ENCODE measurements at places on chromosomes 6 and 20.
A peak's percentile ranks its signal among the peaks of the same experiment; 100 is the strongest.

DNA sequence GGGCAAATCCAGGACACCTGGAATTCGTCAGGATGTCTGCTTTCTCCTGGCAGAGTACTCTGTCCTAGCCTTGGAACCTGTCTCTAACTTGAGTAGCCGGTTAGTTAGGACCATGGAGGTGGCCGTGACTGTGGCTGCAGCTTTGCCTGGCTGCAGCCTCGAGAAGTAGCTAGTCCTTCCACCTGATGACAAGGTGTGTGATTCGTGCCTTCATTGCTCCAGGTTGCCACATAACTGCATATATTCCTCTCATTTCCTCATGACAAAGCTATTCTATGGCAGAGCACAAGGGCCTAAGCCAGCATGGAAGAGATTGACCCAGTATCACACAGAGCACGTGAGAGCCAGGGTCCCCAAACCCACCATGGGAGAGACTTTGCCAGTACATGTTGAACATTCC, 39.8 kb upstream of the KIF25 start:
- no peak for DNase-seq

DNA sequence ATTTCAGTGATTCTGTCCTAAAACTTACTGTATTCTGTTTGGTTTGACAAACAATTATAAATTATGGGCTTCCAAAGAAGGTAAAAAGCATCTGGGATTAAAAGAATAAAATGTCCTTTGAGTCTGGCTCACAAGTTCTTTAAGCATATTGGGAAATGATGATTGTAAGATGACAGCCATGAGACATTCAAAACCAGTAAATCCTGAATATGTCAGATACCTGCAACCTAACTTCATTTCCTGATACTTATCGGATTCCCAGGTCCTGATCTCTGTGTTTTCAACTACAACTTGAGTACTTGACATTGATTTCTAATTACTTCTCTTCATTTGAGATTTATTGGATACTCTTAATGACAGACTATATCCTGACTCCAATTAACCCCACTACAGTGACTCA, 446.6 kb downstream of the GRIK2 start:
- no peak for DNase-seq

DNA sequence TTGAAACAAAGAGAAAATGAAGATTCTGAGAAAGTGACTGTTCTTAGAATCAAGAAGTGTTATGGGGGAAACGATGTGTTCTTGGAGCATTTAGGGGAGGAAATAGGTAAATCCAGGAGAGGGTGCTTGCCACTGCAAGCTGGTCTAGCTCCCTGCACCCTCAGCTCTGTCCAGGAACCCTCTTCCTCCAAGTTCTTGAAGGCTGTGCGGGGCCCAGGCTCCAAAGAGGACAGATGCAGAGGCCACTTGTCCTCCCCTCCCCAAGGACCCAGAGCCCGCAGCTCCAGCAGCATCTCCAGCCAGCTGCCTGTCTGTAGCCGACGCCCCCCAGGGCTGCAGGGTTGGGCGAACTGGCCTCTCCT, 87.9 kb downstream of the CDC5L start:
- DNase-seq, result no peak

DNA sequence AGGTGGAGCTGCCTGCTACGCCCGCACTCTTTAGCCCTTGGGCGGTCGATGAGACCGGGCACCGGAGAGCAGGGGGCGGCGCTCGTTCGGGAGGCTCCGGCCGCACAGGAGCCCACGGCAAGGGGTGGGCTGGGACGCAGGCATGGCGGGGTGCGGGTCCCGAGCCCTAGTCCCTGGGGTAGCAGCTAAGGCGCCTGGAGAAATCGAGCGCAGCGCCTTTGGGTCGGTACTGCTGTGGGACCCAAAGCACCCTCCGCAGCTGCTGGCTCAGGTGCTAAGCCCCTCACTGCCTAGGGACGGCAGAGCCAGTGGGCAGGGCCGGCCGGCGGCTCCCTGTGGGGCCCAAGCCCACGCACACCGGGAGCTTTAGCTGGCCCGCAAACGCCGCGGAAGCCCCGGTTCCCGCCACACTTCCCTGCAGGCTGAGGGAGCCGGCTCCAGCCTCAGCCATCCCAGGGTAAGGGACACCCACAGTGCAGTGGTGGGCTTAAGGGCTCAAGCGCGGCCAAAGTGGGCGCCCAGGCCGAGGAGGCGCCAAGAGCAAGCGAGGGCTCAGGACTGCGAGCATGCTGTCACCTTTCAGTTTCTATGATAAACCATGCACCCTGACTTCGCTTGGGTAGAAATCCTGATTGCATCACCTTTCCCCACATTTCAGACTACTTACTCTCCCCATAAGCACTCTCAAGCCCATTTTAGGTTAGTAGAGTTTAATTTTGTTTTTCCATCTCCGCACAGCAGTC, 52.0 kb downstream of the MYLIP start:
- DNase-seq, result no peak

- peak; percentile 14 for DNase-seq
Measured at GRCh38 chr6:114304304-114304887, 38.4 kb downstream of the HS3ST5 start.

DNA sequence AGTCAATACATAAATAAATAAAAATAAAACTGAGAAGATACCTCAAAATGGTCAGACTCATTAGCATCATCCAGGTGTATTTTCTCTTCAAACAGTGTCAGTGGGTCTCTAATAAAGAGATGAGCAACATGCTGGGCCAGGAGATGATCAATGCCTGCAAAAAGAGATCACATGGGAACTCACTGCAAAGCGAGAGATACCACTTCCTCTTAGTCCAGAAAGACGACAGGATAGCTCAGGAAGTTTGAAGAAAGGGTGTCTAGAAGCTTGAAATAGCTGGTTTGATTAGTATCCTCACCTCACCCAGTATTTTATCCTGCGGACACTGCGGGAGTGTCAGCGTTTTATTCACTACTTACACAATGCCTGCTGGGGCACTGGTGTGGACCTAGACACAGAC, 38.0 kb downstream of the GCLC start:
- no peak for DNase-seq

GRCh38 chr6:148771212-148771601, 24.4 kb downstream of the UST start:
- no peak for DNase-seq
